Effector CD8-positive, alpha-beta T cell (primary cell): ENCODE measurements at places on chromosomes 3 and 15.

DNA sequence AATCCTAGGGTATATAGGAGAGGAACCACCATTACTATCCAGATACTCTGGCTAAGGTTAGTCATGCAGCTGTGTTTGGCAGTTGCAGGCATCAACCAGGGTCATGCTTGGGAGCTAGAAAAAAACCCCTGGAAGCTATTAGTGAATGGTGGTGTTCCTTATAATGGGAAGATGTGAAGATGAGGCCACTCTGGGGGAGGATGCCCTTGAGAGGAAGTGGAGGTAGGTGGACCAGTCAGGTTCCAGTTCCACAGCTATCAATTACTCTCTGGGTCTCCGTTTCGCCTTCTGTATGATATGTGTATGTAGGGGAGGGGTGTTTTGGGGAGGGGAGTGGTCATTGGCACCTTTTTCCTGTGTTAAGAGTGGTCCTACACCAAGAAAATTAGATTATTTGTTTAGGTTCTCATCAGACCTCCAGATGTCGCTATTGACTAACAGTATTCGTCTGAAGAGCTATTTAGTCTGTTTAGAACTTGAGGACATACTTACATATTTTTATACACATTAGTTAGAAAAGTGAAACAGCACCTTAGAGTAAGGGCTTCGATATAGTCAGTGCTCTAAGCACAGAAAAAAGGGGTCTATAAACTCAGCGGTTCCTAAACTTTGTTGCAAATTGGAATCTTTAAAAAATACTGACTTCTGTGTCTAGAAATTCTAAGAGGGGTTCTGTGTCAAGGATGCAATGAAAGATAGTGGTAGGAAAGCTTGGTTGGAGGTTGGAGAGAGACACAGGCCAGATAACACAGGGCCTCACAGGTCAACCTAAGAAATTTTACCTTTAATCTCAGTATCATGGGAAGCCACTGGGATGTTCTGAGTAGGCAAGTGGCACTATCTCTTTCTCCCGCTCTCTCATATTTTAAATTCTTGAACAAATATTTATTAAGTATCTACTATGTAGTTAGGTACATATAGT is 9.1 kb upstream of the HPS3 start:
- DNase-seq: no peak

GRCh38 chr3:46399557-46399956 is 7.3 kb downstream of the CCR5AS start:
- DNase-seq: no peak

DNA sequence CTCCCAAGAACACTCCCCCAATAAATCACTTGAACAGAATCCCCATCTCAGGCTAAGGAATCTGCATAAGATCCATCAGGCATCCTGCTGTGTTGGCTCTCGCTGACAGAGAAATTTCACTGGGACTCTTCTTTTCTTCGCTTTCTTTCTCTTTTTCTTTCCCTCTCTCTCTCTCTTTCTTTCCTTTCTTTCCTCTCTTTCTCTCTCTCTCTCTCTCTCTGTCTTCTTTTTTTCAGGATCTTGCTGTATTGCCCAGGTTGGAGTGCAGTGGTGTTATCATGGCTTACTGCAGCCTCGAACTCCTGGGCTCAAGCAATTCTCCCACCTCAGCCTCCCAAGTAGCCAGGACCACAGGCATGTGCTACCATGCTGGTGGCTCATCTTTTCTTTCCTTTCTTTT is 4.5 kb upstream of the SLC28A1 start:
- DNase-seq: no peak

GRCh38 chr15:100291106-100291505 is 50.7 kb downstream of the ADAMTS17 start:
- no peak for DNase-seq

DNA sequence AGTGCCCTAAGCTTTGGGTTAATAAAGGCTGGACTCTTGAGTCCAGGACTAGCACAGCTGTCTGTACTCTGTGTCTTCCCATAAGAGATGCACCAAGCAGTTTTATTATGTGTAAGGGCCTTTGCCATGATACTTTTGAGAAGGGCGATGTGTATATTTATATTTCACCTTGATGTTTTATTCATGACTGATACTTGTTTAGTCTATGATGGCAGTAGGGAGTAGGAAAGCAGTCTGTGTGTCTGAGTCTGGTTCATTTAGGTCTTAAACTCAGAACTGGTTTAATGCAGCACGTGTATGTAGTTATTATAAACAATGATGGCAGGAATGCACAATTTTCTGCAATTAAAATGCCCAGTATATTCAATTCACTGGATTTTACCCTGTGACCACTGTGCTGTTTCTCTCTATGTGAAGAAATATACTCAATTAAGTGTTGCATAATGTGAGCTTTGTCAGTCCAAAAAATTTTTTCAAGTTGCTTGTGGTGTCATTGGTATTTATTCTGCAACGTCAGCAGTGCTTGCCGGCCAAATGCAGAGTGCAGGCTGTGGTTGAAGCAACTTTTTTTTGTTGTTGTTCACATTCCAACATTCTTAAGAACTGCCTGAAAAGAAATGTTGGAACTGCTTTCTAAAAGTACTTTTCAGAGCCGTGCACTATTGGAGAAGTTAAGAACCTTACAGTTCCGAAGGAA is 423.7 kb upstream of the SEMA6D start:
- no peak for DNase-seq
